ENCODE measurements at places on chromosomes 7 and 10.

GRCh38 chr10:75000748-75001321 is 110.6 kb upstream of the SAMD8 start:
- no peak for DNase-seq

GRCh38 chr7:117640465-117640864 is 160.6 kb downstream of the CFTR start:
- DNase-seq: no peak

DNA sequence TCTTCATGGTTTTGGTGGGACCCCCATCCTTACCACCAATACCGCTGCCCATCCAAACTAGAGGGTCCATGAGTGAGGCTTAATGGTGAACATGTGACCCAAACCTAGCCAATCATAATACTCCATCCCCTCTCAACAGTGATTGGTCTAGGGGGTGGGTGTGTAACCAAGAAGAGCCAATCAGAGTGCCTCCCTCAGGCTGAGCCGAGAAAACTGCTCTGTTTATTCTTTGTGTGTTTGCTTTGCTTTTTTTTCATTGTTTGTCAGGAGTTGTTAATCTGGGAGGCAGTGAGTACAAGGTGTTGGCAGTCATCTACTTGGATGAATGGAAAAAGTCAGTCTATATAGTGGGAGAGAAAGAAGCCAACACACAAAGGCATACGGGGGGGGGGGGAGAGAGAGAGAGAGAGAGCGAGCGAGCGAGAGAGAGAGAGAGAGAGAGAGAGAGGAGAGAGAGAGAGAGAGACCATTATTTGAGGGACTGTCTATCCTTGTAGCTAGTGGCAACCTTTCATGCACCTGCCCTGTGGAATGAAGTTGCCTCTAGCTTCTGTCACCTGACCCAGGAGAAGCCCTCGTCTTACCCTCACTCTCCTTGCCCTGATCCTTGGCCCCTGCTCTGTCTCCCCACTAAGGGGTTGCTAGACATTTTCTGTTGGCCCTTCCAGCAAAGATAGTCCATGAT is 441.7 kb downstream of the TYW1 start:
- DNase-seq: no peak

DNA sequence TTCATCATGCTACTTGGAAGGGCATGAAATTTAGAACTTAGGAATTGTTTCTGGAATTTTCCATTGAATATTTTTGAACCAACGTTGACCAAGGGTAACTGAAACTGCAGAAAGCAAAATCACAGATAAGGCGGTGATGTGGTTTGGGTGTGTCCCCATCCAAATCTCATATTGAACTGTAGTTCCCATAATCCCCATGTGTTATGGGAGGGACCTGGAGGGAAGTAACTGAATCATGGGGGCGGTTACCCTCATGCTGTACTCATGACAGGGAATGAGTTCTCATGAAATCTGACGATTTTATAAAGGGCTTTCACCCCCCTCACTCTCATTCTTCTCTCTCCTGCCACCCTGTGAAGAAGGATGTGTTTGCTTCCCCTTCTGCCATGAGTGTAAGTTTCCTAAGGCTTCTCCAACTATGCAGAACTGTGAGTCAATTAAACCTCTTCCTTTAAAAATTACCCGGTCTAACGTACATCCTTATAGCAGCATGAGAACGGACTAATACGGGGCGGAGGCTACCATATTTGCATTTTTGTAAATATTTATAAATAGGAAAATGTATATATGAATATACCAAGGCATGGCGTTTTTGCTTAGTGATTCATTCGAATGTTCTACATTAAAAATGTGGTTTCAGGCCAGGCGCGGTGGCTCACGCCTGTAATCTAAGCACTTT is 12.4 kb downstream of the NMT2 start:
- DNase-seq: no peak

GRCh38 chr7:11737723-11738122 is 94.3 kb downstream of the THSD7A start:
- DNase-seq: no peak

- no peak for DNase-seq
Measured at GRCh38 chr10:7686351-7687171, 16.6 kb upstream of the ITIH2 start.

DNA sequence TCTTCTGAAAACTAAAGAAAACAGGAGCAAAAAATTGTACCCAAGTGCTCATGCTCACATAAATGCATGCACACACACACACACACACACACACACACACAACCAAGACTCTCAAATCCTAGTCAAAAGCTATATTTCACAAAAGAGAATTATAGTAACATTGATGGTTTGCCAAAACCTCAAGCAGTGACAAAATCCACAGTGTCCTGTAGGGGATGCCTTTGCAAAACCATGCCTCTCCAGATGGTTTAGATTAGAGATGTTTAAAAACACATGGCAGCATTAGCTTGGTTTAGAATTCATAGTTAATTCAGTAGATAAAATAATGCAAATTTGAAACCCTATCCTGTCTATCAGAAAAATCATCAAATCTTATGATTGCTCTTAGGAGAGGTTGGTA is 232.2 kb downstream of the DYNC1I1 start:
- no peak for DNase-seq

DNA sequence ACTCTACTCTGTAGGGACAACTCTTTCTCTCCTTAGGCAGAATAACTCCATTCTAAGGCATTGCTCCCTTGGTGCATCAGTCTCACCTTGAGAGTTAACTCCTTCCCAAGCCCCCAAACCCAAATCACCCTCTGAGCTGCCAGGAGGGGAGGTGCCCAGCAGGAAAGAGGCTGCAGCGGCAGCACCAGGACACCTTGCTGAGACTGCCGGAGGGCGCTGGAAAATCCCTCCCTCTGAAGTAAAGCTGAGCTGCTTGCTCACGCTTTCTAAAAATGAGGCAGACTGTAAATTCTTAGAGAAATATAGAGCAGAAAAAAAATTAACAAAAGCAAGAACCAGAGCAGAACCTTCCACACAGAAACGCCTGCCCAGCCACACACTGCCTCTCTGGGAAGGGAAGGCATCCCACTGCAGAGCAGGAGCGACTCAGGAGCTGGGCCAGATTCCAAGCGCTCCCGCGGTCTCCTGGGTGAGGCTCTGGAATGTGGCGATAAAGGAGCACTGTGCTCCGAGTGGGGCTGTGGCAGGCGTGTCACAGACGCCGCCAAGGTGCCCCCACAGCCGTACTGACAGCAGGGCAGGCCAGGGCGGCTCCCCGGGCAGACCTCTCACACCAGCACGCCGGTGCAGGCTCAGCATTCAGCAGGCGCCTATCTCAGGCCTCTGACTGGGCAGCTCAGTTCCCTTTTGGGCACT is 202.1 kb downstream of the TNS3 start:
- DNase-seq: peak; percentile 79

DNA sequence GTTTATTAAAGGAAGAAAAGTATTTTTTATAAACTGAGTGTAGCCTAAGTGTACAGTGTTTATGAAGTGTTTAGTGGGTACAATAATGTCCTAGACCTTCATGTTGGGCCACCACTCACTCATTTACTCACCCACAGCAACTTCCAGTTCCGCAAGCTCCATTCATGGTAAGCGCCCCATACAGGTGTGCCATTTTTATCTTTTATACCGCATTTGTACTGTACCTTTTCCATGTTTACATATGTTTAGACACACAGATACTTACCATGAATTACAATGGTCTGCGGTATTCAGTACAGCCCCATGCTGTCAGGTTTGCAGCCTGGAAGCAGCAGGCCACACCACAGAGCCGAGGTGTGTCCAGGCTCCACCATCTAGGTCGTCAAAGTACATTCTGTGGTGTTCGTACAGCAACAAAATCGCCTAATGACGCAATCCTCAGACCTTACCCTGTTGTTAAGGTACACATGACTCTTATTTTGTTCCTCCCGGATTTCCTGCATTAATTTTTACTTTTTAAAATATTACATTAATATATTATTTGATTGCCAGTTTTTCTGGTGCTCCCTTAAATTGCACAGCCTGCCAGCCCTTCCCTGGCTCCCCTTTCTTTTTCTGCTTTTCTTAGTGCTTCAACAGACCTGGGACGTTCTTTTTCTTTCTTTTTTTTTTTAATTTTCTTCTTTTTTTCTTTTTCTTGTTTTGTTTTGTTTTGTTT is 881 bp upstream of the SSBP1 start:
- peak; percentile 26 for DNase-seq

DNA sequence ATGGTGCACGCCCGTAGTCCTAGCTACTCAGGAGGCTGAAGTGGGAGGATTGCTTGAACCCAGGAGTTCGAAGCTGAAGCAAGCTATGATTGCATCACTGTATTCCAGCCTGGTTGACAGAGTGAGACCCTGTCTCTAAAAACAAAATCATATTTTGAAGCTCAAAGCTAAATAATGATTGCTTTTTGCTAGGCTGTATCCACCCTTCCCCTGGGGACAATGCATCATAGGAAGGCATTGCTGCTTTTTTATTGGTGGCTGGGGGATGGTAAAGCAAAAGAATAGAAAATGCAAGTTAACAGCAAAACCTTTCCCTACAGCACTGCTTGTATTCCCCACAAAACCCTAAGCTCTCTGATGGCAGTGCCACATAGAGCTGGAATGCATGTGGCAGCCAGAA is 107.5 kb upstream of the WAC start:
- DNase-seq: no peak

DNA sequence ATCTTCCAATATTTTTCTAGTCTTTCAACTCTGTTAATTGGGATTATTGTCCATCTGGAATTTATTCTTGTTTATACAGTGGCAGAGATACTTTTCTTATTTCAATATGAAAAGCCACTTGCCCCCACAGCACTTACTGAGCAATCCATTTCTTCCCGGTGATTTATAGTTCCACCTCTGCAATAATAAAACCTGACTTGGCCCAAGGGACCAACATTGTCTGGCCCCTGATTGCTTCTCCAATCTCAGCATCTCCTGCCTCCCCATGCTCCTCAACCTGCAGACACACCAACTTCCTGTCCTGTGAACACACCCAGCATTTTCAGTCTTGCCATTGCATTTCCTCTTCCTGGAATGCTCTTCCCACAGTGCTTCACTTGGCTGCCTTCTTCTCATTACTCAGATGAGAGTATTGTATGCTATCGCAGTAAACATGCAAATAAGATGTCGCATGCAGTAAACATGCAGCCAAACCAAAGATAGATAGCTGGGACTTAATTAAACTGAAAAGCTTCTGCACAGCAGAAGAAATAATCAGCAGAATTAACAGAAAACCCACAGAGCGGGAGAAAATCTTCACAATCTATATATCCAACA is 19.5 kb downstream of the ITGA8 start:
- no peak for DNase-seq

GRCh38 chr10:34491678-34492077 is 323.4 kb downstream of the PARD3 start:
- DNase-seq: no peak

- DNase-seq: no peak
Measured at GRCh38 chr7:70952311-70952710, 179.6 kb upstream of the GALNT17 start.

DNA sequence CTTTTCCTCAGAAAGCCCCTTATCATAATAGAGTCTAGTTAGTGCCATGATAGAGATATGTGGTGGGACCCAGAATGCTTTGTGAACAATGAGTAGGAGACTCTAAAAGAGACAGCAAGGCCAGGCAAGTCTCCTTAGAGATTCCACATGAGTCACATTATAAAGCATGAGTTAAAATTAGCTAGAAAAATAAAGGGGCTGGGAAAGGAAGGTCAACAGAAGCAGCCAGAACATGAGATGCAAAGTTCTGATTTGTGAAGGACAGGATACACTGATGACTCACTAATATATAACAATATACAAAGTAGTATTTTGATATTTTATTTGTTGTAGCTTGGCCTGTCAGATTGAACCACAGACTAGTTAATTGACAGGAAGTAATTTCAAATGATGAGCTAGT is 25.3 kb upstream of the SNX13 start:
- DNase-seq: no peak

DNA sequence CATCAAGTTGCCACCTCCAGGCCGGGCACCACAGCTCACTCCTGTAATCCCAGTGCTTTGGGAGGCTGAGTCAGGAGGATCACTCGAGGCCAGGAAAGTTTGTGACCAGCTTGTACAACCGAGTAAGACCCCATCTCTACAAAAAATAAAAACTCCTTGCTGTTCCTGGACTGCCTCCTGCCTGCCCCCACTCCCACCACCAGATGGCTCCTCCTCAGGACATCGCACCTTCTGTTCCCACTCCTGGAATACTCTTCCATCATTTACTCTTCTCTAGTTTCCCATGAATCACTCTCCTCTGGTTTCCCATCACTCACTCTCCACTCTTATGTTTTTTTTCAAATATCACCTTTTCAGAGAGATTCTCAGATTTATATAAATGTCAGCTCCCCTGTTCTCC is 540.7 kb downstream of the CALN1 start:
- DNase-seq: no peak

- no peak for DNase-seq
Measured at GRCh38 chr10:61066661-61067344, 122.8 kb upstream of the RHOBTB1 start.

DNA sequence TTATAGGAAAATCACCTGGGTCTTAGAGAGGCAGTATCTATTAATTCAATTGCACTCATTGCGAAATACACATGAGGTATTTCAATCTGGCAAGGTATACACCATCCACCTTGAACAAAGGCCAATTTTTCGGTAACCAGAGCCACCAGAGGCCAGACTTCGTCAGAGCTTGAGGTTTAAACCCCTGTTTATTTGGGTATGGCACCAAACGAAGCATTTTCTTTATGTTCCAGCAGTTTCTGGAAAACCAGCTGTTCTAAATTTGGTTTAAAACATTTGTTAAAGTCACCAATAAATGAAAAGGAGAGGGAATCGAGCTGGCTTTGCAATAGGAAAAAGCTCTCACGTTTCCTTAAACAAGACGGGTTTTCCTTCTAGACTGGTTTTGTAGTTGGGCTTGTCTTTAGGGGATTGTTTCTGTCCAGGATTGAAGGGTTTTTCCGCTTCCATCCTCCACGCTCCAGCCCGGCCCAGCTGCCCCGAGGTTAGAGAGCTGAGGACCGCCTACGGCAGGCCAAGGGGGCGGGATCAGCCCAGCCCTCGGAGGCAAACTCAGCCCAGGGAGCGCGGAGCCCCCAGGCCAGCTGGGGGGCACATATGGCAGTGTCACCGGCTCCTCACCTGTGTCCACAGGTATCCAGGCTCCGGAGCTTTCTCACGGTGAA is 539.4 kb upstream of the MGMT start:
- DNase-seq: no peak

DNA sequence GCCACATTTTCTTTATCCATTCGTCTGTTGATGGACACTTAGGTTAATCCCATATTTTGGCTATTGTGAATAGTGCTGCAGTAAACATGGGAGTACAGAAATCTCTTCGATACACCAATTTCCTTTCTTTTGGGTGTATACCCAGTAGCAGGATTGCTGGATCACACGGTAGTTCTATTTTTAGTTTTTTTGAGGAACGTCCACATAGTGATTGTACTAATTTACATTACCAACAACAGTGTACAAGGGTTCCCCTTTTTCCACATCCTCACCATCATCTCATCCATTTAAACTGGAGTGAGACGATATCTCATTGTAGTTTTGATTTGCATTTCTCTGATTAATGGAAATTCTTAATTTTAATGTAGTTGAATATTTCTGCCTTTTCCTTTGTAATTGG is 19.3 kb downstream of the VKORC1L1 start:
- no peak for DNase-seq

All from left colon (tissue), 2 donors.